B cell (primary cell): ENCODE measurements at places on chromosomes 5 and 9. TPM values are rescaled to one million over a fixed set of nuclear protein-coding genes. Genes with fewer than 3 reads are reported as not detected.

DNA sequence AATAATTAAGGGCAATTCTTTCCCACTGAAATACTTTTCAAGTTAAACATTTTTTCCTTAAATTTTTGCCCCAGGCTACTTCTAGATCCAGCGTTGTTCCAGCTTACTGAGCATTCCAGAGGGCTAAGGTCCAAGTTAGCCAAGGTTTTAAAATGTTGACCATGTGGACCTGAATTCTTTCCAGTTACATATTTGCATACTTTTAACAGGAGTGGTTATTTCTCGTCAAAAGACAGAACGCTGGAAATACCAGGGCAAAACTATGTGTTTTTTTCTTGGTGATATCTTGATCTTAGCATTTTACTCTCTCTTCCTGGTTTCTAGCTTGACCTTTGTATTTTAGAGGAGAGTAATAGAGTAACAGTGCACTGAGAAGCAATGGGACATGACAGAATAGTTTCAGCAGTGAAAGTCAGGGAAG is 32.8 kb downstream of the TMC1 start:
- no peak overlapping the region for H3K27ac ChIP-seq
- no peaks in the 10 kb centered on the region for H3K36me3 ChIP-seq
- no peak overlapping the region for H3K4me3 ChIP-seq
- H3K4me1 ChIP-seq = no peaks in the 10 kb centered on the region

GRCh38 chr5:154117930-154118329 is 72.6 kb upstream of the GALNT10 start:
- H3K4me3 ChIP-seq = no peak overlapping the region
- no peaks in the 10 kb centered on the region for H3K36me3 ChIP-seq
- H3K27me3 ChIP-seq = no peaks in the 10 kb centered on the region
- peaks cover 3% of the 10 kb centered on the region for H3K4me1 ChIP-seq

DNA sequence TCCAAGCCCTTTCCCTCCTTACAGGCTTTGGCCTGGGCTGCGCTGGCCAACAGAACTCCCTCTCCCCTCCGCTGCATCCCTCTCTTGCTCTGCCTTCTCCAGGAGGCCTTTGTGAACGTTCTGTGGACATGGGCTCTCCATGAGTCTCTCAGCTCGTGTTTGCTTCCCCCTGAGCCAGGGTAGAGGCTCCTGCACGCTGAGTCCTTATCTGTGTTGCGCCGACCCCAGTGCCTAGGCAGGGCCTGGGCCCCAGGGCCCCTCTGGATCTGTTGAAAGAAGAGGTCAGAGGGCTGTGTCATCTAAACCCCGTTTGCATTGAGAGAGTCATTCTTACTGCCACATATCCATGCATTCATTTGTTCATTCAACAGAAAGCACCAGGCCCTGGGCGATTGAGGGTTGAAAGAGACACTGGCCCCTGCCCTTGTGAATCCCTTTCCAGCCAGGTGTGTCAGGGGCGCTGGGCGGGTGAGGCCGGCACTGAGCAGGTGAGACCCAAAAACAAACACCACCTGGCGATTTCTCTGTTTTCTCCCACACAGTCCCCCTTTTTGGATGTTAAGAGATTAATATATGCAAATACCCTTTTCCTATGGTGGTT is 111.2 kb upstream of the IER5L start:
- no peaks in the 10 kb centered on the region for H3K4me1 ChIP-seq
- H3K27ac ChIP-seq = no peak overlapping the region
- no peaks in the 10 kb centered on the region for H3K36me3 ChIP-seq

DNA sequence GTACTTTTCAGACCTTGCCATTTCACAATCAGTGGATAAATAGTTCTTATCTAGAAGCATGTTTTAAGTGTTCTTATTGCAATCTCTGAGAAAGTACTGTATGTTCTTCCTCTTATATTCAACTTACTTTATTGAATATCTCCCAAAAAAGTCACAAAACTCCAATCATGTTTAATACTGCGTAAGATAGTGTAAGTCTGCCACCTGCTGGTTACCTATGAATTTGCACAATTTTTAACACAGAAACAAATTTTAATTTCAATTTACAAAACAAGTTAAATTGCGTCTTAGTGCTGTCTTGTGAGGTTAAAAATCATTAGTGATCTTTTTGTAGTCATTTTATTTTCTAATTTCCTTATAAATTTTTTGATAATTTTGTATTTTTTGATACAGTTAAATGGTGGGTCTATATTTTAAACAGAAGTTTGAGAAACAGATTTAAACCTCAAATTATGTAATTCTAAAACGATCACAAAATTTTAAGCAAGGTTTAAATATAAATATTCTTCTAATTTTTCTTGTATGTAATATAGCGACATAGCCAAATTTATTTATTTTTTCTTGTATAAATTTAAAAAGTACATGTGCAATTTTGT is 115.8 kb downstream of the EMB start:
- no peaks in the 10 kb centered on the region for H3K36me3 ChIP-seq
- DNase-seq = peak; percentile 37
- no peaks in the 10 kb centered on the region for H3K27me3 ChIP-seq
- H3K27ac ChIP-seq = no peak overlapping the region

DNA sequence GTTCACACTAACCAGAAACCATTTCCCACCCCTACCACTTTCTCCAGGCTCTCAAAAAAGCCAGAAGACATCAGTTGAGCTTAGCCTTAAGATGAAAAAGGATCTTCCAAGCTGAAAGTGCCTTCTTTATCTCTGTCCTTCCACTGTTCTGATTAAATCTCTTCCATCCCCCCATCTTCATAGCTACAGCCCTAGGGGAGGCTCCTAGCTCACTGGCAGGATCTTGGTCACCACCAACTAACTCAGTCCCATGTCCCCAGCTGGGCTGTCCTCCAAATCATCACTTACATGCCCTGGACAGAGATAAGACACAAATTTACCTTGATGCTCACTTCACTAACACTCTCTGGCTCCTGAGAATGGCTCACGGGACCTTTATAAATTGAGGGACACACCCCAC is 14.3 kb downstream of the LCP2 start:
- H3K36me3 ChIP-seq = no peaks in the 10 kb centered on the region
- peaks cover 4% of the 10 kb centered on the region for H3K27me3 ChIP-seq
- H3K27ac ChIP-seq = no peak overlapping the region

LHX3 gene
- total RNA-seq = 0.19 and 0.30 TPM in 2 replicates

ZNF366 gene
- not detected in 2 replicates for total RNA-seq

PCDHGC4 gene
- total RNA-seq = 0.42 and 0.75 TPM in 2 replicates

IGIP gene
- total RNA-seq = 9.9 and 10.0 TPM in 2 replicates
